Activated naive CD4-positive, alpha-beta T cell treated with anti-CD3 and anti-CD28 coated beads, Interleukin-2, amount 10 ng/mL, durations not matched to agents 7 days and 5 days (primary cell): ENCODE measurements at places on chromosomes 16 and 17.
A peak's percentile ranks its signal among the peaks of the same experiment; 100 is the strongest.

DNA sequence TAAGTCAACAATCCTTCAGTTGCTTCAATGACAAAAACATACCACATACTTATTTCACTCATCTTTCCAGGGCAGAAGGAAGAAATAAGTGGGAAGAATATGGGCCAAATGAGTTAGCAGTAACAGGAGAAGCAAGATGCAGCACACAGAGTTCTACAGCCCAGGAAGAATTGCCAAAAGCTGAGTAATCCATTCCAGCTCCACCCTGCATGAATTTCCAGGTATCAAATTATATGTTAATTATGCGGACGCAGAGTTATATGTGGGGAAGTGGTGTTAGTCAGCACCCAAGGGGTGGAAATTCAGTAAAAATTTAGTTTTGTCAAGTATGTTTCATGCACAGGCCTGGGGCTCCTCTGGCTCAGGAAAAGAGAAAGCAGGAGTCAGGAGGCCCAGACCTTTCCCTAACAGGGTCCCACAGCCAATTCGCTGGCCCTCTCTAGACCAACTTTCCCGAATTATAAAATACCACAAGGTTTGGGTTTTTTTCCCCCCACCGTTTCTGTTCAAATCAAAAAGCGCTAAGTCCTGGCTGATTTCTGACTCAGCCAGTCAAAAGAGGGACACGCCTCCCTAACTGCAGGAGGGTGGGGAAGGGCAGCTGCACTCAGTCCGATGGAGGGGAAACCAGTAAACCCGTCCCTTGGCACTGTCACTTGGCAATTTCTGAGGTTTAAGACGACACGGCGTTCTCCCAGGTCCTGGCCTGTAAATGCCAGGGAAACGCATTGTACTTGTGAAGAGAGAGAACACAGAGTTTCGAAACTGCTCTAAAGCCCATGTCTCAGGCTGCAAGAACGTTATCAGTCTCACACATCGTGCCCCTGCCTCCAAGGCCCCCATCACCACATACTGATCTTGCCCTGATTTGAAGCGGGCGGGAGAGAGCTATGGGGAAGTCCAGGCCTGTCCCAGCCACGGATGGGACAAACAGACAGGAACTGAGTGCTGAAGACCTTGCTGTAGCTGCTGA lies 58.1 kb downstream of the ZFHX3 start:
- no peak for DNase-seq

GRCh38 chr17:44807093-44807816 lies 22.8 kb downstream of the GJC1 start:
- no peak for DNase-seq

DNA sequence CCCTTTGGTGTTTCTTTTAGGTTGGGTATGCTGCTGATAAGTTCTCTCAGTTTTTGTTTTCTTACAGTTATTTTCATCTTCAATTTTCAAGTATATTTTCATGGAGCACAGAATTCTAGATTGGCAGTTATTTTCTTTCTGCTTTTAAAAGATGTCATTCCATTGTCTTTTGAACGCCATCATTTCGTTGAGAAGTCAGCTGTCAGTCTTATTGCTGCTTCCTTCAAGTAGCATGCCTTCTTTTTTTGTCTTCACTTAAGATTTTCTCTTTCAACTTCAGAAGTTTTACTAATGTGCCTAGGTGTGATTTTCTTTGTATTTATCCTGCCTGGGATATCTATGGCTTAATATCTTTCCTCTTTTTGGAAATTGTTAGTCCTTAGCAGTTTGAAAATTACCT lies 262.2 kb upstream of the PMFBP1 start:
- no peak for DNase-seq

DNA sequence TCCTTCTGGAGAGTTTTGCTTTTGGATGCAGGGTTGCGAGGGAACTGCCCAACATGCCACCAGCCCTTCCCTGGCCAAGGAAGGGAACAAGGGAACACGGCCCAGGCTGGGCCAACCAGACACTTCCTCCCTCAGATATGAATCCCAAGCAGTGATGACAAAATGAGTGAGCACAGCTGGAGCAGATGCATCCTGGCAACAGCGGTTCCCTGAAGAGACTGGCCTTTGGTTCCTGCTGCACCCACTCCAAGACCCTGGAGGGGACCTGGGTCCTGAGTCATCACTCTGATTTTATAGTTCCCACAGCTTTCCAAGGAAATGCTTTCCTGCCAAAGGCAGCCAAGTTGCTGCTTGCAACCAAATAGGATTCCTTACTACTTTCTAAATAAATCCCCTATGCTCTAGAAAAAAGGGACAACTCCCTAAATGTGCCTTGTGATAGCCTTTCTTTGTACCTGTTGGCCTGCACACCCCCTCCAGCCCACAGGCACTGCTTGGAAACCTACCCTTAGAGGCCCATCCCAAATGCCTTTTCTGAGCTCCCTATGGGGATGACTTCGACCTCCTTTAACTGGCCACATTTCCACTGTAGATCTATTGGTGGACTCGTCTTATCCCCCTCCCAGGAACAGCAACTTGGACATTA lies 5.3 kb downstream of the ST3GAL2 start:
- no peak for DNase-seq

- no peak for DNase-seq
Measured at GRCh38 chr17:19411631-19412030, 599 bp downstream of the RNF112 start.

- no peak for DNase-seq
Measured at GRCh38 chr16:84988328-84989080, 22.8 kb downstream of the ZDHHC7 start.

- no peak for DNase-seq
Measured at GRCh38 chr16:12330946-12331345, 354.4 kb downstream of the SNX29 start.

- DNase-seq: no peak
Measured at GRCh38 chr16:22400900-22401299, 26.5 kb upstream of the CDR2 start.

DNA sequence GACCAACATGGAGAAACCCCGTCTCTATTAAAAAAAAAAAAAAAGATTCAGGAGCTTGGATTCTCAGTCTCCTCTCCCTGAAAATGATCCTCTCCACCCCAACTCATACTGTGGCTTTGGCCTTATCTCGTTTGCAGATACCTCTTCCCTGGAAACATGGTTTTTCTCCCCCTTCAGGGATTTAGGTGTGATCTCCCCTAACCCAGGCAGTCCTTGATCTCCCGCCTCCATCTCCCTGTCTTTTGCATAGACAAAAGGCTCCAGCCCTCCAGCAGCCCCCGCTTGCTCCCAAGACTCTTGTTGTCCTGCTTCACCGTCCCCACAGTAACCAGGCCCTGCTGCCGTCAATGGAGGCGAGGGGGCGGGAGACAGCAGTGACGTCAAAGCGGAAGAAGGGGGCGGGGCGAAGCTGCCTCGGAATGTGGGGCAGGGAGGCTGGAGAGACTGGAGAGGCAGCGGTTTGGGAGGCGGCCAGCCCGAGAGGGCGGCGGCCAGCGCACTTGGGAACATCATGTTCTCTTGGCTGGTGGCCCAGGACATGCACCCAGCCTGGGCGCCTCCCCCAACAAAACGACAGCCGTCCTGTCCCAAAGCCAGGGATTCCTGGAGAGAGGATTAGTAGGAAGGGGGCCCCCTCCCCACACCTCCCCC lies 1.9 kb upstream of the PER1 start:
- DNase-seq: peak; percentile 94

GRCh38 chr17:77906377-77906871 lies 52.1 kb upstream of the TNRC6C start:
- no peak for DNase-seq

- DNase-seq: no peak
Measured at GRCh38 chr16:11049396-11050059, 105.2 kb downstream of the CLEC16A start.

DNA sequence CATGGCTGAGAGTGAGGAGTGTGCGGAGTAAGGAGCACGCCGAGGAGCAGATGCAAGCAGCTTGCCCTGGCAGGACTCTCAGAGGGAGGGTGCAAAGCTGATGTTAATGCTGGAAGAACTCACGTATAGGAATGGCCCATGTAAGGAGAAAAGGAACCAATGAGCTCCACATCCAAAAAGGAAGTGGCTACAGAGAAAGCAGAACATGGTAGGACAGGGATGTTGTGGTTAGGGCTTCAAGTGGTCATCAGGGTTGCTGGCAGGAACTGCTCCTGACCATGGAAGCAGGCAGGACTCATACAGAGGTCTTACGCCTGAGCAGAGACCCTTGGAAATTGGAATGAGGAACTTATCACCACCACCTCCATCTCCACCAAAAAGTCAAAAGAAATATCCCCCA lies 5.2 kb downstream of the MYO1D start:
- no peak for DNase-seq

DNA sequence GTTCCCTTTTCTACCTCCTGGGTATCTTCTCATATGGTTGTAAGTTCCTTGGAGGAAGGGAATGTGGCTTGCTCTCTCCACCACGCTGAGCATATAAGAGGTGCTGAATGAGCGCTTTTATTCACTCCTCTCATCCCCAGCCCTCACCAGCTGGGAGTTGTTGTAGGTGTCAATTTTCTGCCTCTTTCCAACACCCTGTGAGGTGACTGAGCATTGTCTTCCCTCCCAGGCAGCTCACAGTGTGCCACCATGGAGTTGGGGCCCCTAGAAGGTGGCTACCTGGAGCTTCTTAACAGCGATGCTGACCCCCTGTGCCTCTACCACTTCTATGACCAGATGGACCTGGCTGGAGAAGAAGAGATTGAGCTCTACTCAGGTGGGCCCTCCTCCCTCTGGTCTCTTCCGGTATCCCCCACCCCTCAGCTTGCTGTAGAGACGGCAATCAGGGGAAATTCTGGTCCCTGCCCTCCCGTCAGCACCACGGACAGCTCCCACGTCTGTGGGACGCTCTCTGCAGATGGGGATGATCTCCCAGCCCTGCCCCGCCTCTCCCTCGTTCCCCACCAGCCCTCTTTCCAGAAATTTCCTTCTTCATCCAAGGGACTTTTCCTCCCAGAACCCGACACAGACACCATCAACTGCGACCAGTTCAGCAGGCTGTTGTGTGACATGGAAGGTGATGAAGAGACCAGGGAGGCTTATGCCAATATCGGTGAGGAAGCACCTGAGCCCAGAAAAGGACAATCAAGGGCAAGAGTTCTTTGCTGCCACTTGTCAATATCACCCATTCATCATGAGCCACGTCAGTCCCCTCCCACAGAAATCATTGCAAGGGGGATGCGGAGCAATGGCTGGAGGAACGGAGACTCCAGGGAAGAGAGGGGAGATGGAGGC lies 18.3 kb downstream of the CIITA start:
- peak; percentile 69 for DNase-seq

DNA sequence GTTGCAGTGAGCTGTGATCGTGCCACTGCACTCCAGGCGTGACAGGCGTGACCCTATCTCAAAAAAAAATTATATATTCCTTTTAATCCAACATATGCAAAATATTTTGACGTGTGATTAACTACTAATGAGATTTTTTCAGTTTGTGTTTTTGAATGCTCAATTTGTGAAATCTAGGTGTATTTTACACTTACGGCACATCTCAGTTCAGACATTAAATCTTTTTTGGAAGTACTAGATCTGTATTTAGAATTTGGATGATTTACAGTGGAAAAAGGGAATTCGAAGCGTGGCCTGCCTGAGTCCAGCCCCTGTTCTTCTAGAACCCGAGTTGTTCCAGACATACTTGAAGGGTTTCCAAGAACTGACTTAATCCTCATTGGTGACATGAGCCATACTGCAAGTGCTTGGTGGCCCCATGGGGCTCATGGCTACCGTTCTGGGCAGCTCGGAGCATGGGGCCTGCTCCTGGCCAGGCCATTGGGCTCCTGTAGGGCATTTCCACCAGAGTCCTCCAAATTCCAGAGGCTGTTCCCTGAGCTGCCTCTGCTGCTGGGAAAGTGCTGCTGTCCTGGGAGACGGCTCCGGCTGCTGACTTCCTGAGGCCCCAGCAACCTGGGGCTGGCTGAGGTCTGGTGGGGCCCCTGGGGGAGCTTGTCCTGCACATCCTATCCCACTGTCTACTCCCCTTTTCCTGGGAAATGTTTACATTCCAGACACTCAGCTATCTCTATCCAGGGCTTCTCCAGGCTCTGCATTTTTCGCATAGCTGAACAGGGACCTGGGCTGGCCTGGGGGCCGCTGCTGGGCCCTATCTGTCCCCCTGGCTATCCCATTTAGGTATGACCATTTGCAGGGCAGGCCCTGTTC lies 27.2 kb downstream of the LLGL2 start:
- DNase-seq: no peak

DNA sequence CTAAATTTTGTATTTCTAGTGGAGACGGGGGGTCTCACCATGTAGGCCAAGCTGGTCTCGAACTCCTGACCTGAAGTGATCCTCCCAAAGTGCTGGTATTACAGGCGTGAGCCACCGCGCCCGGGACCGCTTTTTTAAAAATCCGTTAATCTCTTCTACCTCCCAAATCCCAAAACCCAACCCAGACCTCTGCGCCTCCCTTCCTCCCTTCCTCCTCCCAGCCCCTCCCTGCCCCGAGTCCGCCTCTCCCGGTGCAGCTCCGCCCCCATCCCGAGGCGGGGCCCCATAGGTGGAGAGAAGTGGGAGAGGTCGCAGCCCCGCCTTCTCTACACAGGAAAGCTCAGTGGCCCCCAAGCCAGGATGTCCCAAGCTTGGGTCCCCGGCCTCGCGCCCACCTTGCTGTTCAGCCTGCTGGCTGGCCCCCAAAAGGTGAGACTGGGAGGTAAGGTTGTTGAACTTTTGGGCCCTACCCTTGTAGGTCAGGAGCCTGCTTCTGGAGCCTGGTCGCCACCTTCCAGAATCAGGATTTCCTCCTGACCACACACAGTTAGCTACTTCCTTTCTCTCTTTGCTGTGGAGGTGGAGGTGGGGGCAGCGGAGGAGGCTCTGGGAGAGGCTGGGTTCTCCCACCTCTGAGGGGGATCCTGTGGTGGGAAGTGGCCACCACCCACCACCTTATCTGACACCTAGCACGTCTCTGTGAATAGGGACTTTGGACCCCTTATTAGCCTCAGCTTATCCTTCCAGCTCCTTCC lies at the start of gene TMEM92:
TMEM92 (plus strand) TSS at position 325 of the 755 bp plus-strand sequence; CDS start at position 361, 36 bp downstream.
- DNase-seq: peak; percentile 35

- DNase-seq: no peak
Measured at GRCh38 chr17:50842506-50843149, 7.2 kb downstream of the WFIKKN2 start.
